ENCODE measurements at places on chromosomes 16 and 17. TPM values are rescaled to one million over a fixed set of nuclear protein-coding genes. Genes with fewer than 3 reads are reported as not detected.

The HSF4 gene
- polyA plus RNA-seq, result 20.2 TPM

The MPP3 gene
- 5.9 TPM for polyA plus RNA-seq

The NPEPPS gene
- 115 TPM for polyA plus RNA-seq

The CCL3 gene
- polyA plus RNA-seq, result 6.2 TPM
